ENCODE measurements at places on chromosomes 3 and 15. TPM values are rescaled to one million over a fixed set of nuclear protein-coding genes. Genes with fewer than 3 reads are reported as not detected.

The GOLGA8T gene
- total RNA-seq: 0.99 TPM

The MYH15 gene
- 0.56 TPM for total RNA-seq

The IGF2BP2 gene
- 119 TPM for total RNA-seq

The TUSC7 gene
- not detected for total RNA-seq

The MESP2 gene
- total RNA-seq: 0.32 TPM

The MESP1 gene
- 1.9 TPM for total RNA-seq

The KBTBD13 gene
- total RNA-seq: 3.3 TPM

The ZPLD1 gene
- total RNA-seq: 0.18 TPM

The ADGRG7 gene
- 46.5 TPM for total RNA-seq

The PLCH1 gene
- total RNA-seq: 6.2 TPM

The GPR156 gene
- 0.36 TPM for total RNA-seq

The NAALADL2 gene
- total RNA-seq: 3.8 TPM

The CTXN2 gene
- total RNA-seq: not detected

The EXD1 gene
- not detected for total RNA-seq

The ZNF860 gene
- total RNA-seq: not detected

The GOLGA8Q gene
- total RNA-seq: 3.9 TPM

The HTR3E gene
- total RNA-seq: not detected

The NR2E3 gene
- 0.09 TPM for total RNA-seq

The NR1D2 gene
- 11.9 TPM for total RNA-seq

Measured in cardiac muscle cell (in vitro differentiated cells and primary cell).